ENCODE measurements at places on chromosomes 3 and 15.
A peak's percentile ranks its signal among the peaks of the same experiment; 100 is the strongest.

- DNase-seq, result no peak
Observed at GRCh38 chr15:77097248-77097721, 26.4 kb upstream of the TSPAN3 start.

DNA sequence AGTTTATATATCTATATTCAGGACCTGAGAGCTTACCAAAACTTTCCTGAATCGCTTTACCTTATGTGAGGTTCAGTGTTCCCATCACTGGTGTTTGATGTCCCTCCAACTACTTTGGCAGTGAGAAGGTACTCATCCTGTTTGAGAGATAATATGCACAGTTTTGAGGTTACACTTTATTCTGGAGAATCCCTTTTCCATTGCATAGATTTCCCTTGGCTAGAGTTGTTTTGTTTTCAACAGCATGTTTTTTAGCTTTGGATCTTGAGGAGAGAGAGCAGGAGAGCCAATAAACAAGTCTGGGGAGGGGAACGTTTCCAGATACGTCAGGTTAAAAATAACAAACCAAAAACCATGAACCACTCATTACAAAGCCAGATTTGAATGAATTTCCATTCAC lies 33.6 kb downstream of the CD200 start:
- DNase-seq, result no peak

DNA sequence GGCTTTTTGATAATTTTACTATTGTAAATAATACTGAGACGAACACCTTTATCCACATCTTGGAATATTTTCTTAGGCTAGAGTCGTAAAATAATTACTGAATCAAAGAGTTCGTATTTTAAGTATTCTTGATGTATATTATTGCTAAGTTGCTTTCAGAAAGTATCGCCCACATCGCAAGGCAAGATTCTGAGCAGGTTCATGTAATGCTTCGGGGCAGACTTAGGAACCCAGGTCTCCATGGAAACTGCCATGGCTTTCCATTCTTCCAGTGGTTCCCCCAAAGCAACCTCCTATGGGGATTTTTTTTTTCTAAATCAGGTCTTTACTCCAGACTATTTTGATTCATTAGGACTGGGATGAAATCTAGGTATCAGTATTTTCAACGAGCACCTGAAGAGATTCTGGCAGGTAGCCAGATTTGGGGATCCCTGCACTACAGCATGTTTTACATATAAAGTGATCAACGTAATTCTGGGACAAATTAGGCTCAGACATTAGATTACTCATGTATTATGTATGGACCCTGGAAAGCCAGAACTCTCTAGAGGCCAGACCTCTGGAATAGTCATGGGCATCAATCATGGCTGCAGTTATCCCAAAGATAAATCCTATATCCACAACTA lies 86.5 kb downstream of the B3GNT5 start:
- no peak for DNase-seq

GRCh38 chr15:70752193-70752635 lies 11.1 kb downstream of the UACA start:
- no peak for DNase-seq

DNA sequence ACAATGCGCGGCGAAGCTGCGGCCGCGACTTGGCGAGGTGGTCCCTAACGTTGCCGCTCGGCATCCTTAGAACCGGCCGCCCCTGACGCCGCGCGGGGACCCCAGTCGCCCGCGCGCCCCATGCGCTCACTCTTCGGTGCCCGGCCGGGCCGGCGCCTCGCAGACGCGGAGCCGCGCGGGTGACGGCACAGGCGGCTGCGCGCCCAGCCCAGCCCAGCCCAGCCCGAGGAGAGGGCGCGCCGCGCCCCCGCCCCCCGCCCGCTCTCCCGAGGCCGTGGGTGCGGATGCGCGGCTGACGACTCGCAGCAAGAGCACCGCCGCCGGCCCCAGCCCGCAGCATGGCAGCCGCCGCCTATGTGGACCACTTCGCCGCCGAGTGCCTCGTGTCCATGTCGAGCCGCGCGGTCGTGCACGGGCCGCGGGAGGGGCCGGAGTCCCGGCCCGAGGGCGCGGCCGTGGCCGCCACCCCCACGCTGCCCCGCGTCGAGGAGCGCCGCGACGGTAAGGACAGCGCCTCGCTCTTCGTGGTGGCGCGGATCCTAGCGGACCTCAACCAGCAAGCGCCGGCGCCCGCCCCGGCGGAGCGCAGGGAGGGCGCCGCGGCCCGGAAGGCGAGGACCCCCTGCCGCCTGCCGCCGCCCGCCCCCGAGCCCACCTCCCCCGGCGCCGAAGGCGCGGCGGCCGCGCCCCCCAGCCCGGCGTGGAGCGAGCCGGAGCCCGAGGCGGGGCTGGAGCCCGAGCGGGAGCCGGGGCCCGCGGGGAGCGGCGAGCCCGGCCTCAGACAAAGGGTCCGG lies 437 bp downstream of the KLF13 start:
- DNase-seq, result no peak

GRCh38 chr15:100891307-100892012 lies 11.8 kb downstream of the ALDH1A3 start:
- peak; percentile 16 for DNase-seq

DNA sequence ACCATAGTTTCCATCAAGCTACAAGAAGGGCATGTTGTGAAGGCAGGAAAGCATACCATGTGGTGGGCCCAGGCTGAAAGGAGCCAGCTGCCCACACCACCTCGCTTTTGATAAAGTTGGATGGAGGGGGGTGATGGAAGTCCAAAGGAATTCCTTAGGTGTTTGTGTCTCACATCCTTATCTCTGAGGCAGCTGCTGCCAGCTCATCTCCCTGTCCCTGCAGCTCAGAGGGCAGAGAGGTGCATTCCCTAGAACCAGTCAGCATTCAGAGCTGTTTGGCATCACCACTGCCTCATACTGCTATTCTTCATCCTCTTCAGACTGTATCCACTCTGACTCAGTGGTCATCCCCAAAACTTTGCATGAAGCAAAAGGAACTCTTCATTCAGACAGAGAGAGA lies 141.5 kb upstream of the BFSP2 start:
- peak; percentile 36 for DNase-seq

GRCh38 chr3:164479406-164479805 lies 598.9 kb downstream of the SI start:
- DNase-seq, result no peak

GRCh38 chr3:64213962-64214379 lies 11.3 kb downstream of the PRICKLE2 start:
- DNase-seq, result peak; percentile 86

DNA sequence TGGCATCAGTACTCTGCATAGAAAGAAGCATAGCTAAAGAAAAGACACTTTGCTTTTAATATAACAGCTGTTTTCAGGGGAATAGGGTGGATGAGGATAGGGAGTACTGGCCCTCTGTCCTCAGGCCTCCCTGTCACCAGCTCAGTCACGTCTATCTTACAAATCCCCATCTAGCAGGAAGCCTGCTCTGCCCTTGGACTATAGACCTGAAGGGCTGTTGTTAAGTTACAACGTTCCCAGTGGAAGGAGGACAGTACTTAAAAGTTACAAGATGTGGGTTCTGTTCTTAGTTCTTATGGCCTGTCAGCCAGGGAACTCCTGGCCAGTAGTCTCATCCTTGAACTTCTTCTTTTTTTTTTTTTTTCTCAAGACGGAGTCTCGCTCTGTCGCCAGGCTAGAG lies 70.5 kb downstream of the RPL39L start:
- no peak for DNase-seq

DNA sequence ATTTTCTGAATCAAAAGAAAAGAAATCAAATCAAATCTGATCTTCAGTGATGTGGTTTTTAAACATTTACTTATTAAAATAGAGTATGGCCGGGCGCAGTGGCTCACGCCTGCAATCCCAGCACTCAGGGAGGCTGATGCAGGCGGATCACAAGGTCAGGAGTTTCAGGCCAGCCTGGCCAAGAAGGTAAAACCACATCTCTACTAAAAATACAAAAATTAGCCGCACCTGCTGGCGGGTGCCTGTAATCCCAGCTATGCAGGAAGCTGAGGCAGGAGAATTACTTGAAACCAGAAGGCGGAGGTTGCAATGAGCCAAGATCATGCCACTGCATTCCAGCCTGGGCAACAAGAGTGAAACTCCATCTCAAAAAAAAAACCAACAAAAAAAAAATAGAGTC lies 169.1 kb downstream of the ULK4 start:
- DNase-seq, result no peak

DNA sequence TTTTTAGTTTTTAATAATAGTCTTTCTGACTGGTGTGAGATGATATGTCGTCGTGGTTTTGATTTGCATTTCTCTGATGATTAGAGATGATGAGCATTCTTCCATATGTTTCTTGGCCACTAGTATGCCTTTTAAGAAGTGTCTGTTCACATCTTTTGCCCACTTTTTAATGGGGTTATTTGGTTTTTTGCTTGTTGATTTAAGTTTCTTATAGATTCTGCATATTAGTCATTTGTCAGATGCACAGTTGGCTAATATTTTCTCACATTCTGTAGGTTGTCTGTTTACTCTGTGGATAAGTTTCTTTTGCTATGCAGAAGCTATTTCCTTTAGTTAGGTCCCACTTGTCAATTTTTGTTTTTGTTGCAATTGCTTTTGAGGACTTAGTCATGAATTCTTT lies 185.4 kb downstream of the SUCNR1 start:
- DNase-seq, result peak; percentile 12

DNA sequence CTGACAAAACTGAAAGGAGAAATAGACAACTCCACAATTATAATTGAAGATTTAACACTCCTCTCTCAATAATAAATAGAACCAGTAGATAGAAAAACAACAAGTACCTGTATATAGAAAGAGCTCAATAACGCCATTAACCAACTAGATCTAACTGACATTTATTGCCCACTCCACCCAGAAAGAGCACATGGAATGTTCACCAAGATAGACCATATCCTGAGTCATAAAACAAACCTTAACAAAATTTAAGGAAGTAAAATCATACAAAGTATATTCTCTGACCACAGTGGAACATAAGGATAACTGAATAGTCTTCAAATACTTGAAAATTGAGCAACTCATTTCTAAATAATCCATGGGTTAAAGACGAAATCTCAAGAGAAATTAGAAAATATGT lies 25.1 kb downstream of the KBTBD12 start:
- no peak for DNase-seq

DNA sequence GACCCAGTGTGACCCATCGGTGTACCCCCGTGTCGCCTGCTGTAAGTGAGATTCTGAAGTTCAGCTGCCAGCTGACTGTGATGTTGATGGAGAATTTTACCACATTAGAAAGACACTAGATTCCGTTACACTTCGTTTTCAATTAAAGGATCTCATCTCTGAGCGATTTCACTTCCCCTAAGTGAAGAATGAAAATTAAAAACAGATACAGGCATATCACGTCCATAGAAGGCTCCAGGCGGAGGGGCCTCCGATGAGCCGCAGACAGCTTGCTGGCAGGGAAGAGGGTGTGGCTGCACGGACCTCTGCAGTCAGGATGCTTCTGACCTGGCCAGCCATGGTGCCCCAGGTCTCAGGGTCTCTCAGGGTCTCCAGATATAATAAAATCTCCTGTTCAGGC lies 6.6 kb upstream of the CPN2 start:
- no peak for DNase-seq

- DNase-seq, result peak; percentile 2
Observed at GRCh38 chr3:52606373-52607085, 70.1 kb downstream of the UQCC5 start.

DNA sequence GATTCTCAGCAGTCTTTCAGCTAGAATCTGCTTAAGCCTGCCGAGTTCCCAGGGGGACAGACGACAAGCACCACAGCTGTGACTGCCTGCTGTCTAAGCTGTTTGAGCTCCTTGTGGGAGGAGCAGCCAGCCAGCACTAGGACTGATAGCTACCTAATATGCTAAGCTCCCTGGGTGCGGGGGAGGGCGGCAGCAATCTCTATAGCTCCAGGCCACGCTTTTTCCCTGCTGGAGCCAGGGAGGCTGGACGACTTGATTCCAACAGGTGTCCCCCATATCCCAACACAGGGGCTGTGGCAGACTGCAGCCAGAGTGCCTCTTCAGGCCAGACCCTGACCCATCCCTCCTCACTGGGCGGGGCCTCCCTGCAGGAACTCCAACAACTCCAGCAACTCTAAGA lies 134.1 kb upstream of the ARPP21 start:
- DNase-seq, result no peak

GRCh38 chr15:100314809-100315400 lies 26.9 kb downstream of the ADAMTS17 start:
- no peak for DNase-seq

DNA sequence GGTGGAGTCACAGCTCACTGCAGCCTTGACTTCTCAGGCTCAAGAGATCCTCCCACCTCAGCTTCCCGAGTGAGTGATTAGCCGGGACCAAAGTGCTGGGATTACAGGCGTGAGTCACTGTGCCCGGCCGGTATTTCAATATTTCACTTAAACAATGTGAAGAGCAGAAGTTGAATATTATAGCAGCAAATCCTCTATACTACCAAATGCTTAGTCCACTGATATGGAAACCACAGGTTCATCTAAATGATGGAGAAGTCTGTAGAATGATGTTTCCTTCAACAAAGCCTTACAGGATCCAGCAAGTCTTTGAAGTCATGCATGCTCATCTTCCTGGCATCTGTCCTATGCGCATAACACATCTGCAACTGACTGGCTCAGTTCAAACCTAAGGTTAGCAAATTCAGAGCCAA lies 20.3 kb upstream of the UACA start:
- DNase-seq, result peak; percentile 78

GRCh38 chr15:98174286-98174685 lies 213.8 kb downstream of the ARRDC4 start:
- peak; percentile 25 for DNase-seq

DNA sequence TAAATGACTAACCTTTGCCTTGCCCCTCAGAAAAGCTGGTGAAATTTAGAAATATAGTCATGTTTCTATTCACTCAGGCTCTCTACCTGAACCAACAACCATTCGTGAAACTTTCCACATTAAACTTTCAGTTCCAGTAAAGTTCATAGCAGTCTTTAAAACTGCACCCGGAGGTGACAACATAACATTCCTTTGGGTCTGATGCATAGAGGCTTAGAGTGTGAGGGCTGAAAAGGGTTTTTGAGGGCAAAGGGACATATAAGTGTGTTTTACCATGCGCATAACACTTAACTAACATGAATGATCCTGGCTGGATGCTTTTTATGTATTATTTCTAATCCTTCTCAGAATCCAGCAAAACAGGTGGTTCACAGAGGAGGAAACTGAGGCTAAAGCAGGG lies 471.7 kb upstream of the MCTP2 start:
- no peak for DNase-seq

- no peak for DNase-seq
Observed at GRCh38 chr3:127899766-127900165, 15.3 kb upstream of the KBTBD12 start.

DNA sequence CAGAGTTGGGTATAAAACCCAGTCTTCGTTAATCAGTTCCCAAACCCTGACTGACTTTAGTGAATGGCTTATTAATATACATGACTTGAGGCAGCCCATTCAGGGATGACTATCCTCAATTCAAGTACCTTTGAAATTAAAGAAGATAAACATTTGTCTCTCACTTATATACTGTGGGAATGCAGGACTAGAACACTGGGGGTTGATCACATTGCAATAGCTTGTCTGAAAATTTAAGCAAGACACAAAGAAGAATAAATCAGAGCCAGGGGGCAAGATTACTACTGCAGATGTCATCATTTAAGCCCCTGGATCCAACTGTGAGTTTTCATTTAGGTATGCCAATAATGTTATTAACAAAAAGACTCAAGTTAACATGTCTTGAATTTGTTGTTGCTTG lies 647.7 kb downstream of the ZPLD1 start:
- no peak for DNase-seq

GRCh38 chr3:127410137-127410488 lies 122.3 kb upstream of the PRR20G start:
- DNase-seq, result no peak

GRCh38 chr3:55860049-55860721 lies 373.1 kb upstream of the WNT5A start:
- no peak for DNase-seq
